HT-29 (cell line): ENCODE measurements at places on chromosomes 3 and 15. TPM values are rescaled to one million over a fixed set of nuclear protein-coding genes. Genes with fewer than 3 reads are reported as not detected.

SLCO2A1 gene
- not detected in 2 replicates for total RNA-seq

TMEM40 gene
- not detected in 2 replicates for total RNA-seq

C3orf85 gene
- total RNA-seq: 0.46 TPM in 1 of 2 replicates, not detected in the other

LRRIQ4 gene
- not detected in 2 replicates for total RNA-seq

GNAT1 gene
- 0.18 TPM in 1 of 2 replicates, not detected in the other for total RNA-seq

EPHB1 gene
- total RNA-seq: not detected in 2 replicates

IQCH gene
- total RNA-seq: 1.9 and 2.6 TPM in 2 replicates

ZNF860 gene
- 3.9 and 7.5 TPM in 2 replicates for total RNA-seq

TBC1D21 gene
- total RNA-seq: not detected in 2 replicates

FAM81A gene
- 12.3 and 17.9 TPM in 2 replicates for total RNA-seq

LDHAL6B gene
- total RNA-seq: not detected in 2 replicates

LRRC28 gene
- 10.9 and 13.4 TPM in 2 replicates for total RNA-seq

DNA sequence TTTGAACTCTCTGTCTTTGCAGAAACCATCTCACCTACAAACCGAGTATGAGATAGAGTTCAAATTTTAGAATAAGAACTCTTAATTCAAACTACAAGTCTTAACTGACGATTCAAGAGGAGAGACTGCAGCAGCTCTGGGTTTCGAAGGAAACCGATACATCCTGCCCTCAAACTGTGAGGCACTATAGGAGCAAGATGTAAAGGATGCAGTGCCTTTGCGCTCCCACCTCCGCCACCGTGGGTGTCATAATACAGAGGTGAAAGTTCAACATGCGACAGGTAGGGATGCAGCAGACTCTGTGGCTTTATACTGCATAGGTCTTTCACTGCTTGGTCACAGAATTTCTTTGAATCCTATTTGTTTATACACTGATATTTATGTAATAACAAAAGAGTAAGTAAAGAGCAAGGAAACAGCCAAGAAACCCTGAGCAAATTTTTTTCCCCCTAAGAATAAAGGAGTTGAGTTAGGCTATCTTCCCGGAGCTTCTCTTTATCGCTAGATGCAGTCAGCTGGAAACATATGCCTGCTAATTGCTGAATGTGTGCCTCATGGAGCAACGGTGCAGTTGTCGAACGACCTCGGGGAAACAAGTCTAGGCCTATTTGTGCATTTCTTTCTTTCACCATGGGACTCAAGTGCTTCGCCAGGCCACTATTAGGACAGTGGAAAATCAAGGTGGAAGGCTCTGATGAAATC lies 1097.6 kb upstream of the CFAP20DC start:
- DNase-seq: no peak

- no peak for DNase-seq
Measured at GRCh38 chr3:11346416-11346815, 74.2 kb downstream of the ATG7 start.

GRCh38 chr15:47516972-47517371 lies 200.3 kb upstream of the SEMA6D start:
- no peak for DNase-seq

DNA sequence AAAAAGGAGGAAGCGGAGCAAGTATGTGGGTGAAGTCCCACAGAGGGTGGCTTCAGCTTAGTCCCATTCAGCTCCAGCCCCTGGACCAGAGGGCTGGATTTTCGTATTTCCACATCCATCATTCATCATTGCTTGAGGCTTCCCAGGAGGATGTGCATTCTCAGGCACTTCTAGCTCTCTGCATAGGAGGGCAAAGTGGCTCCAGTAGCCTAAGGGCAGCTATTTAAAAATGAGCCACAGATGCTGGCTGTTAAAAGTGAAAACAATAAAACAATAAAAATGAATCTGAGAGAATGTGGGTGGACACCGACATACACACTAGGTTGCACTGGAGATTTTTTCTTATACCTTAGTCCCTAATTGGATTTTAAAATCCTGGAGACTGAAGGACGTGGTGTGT lies 629.2 kb upstream of the ZNF385D start:
- DNase-seq: no peak

DNA sequence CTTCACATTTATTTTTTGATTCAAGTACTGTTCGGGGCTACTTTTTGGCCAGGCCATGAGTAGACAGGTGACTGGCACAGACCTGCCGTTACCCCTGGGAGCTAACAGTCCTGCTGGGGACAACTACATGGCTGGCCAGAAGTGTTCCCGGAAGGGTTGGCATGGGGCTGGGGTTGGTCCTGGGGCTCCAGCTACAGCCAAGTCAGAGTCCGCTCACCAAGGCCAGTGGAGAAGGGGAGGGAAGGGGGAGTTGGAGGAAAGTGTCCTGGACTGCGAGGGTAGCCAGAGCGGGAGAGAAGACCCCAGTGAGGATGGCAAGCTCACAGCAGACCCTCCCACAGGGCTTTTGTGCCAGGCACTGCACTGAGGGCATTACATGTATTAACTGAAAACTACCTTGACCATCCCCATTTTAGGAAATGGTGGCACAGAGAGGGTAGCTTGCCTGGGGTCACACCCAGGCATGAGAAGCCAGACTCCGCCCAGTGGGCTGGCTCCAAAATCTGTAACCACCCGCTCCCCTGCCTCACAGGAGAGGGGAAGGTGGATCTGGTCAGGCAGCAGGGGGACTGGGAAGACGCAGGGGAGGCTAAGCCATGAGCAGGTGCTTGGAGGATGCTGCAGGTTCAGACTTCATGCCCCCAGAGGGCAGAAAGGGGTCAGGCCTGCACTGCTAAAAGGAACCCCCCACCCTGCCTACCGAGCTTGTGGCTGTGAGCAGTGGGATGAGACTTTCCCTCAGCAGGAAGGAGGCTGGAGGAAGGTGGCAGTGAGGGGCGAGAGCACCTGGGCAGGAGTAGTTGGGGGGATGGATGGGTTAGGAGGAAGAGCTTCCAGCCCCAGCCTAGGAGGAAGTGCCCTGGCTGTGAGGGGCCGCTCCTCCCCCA lies 38.3 kb upstream of the ESYT3 start:
- no peak for DNase-seq

- no peak for DNase-seq
Measured at GRCh38 chr15:60264566-60264965, 133.2 kb downstream of the ANXA2 start.

- DNase-seq: peak; percentile 35
Measured at GRCh38 chr3:142958707-142959106, 4.8 kb downstream of the PAQR9 start.

GRCh38 chr3:114383875-114384557 lies 90.2 kb downstream of the TIGIT start:
- peak; percentile 89 for DNase-seq

GRCh38 chr3:179967622-179968021 lies 69.1 kb downstream of the PEX5L start:
- DNase-seq: no peak

DNA sequence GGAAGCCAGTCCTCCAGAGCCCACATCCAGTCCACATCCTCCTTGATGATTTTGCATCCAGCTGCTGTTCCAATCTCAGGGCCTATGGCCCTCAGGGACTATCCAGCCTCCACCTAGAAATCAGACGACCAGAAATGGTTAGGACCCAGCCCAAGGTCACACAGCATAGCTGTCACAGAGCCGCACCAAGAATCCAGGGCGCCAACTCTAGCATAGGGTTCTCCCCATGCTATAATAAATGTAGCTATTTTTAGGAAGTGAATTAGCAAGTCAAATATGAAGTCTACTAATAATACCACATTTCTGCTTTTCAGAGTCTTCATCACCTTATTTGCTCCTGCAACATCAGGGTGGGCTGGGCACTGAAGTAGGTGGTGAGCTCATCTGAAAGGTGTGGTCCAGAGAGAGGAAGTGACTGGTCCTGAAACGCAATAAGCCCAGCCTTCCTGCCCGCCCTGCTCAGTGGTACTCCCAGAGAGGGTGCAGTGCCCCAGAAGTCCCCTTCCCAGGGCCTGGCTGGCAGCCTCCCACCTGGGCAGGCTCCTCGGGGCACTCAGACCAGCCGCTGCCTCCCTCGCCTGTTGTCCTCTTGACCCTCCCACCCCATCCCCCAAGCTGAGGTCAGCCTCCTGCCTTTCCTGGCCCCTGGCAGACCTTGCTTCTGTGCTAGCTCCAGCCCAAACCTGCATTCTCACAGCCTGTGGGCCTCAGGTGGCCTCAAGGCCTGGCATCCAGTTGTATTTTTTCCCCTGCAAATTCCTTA lies 17.6 kb upstream of the CYP11A1 start:
- DNase-seq: peak; percentile 18

DNA sequence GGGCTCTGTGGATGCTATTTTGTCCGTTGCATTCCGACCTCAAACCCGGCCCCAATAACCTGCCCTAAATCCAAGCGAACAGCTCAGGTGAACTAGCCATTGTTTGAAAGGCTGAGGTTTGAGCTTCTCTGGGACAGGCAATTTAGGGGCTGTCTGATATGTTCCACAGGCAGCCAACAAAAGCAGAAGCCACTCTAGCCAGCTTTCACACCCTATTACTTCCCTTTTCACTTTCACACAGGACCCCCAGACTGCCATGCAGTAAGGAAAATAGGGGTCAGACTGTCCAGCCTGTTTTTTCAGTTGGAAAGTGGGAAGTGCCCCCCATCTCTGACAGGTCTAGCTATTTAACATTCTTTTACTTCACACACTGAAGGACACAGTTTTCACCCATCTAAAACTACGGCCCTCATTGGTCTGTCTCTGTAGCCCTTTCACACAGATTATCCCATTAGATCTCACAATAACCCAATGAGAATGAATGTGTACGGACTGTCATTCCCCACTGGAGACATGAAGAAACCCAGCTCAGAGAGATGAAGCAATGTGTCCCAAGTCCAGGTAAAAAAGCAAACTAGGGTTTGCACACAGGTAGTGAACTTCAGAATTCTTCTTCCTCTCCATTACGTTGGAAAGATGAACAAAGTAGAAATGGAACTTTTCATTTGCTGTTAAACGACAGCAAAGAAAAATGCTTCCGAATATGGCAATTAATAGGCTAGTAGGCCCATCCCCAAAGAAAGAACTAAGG lies 1.9 kb downstream of the CCDC12 start:
- no peak for DNase-seq

DNA sequence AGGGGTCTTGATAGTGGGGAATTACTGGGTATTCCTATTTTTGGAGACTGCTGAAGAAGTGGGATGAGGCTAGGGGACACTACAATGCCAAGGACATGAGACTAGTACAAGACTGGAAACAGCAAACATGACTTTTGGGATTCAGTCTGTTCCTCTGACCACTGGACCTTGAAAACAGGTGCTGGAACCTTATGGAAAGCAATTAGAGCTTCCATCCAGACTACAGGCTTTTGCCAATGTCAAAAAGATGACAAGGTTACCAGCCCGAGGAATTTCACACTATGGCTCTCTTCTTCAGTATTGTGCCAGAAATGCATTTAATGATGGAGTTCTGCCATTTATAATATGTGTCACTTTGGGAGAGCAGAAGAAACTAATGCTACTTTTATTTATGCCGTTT lies 282.6 kb downstream of the GAP43 start:
- no peak for DNase-seq

GRCh38 chr15:35606450-35606779 lies 60.5 kb upstream of the DPH6 start:
- no peak for DNase-seq

- peak; percentile 39 for DNase-seq
Measured at GRCh38 chr3:11185564-11186317, 31.4 kb downstream of the HRH1 start.

- DNase-seq: no peak
Measured at GRCh38 chr3:185837414-185837813, 12.6 kb upstream of the IGF2BP2 start.

GRCh38 chr15:66841953-66842681 lies 140.1 kb downstream of the SMAD6 start:
- peak; percentile 90 for DNase-seq

- DNase-seq: peak; percentile 38
Measured at GRCh38 chr15:98651036-98651481, 2.7 kb downstream of the IGF1R start.

- no peak for DNase-seq
Measured at GRCh38 chr3:28912120-28912885, 368.6 kb upstream of the RBMS3 start.

DNA sequence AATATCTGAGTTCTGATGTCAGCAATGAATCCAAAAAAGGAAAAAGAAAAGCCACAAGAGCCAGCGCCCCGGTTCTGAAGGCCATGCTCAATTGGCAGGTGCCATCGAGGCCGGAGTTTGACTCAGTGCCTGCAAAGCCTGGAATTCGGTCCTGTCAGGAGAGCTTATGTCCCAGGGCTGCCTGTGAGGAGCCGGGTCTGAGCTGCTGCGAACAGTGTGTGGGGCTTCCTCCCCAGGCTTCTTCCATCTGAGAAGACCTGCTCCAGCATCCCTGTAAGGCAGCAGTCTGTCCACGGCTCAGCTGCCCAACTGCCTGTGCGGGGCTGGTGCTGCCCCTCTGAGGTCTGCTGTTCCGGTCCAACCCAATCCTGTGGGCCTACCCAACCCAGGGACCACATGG lies 46.1 kb downstream of the ROPN1B start:
- DNase-seq: no peak

DNA sequence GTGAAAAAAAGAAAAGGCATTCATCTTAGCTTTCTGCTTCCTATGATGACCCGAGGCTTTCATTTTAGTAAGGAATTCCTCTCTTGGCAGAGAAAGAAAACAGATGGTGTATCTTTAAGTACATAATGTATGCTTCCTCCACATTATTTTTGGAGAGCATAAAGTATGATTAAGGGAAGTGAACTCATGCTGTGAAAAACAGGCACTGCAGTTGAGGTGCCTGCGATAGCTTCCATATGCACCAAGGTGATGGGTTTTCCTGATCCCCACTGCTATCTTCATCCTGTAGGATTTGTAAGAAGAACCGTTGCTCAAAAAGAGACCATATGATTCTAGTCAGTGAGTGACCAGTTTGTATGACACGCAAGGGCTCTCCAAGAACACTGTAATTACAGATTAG lies 411.5 kb upstream of the MCTP2 start:
- DNase-seq: no peak

DNA sequence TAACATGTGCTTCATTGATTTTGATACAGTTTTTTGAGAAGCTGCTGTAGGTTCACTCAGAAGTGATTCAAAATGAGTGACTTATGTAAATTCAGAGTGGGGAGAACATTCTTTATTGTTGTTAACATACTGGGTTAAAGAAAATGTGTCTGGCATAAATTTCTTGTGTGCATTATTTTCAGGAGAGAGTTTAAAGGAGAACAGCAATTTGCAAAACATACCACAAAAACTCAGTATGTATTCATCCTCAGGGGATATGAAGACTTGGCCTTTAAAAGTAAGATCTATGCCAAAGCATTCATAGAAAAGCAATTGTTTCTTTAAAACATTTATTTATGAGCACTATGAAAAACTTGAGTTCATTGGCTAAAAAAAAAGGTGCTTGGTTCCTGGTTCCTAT lies 1089.8 kb downstream of the ROBO2 start:
- DNase-seq: no peak

- DNase-seq: no peak
Measured at GRCh38 chr15:21260966-21261395, 179.3 kb downstream of the POTEB3 start.

DNA sequence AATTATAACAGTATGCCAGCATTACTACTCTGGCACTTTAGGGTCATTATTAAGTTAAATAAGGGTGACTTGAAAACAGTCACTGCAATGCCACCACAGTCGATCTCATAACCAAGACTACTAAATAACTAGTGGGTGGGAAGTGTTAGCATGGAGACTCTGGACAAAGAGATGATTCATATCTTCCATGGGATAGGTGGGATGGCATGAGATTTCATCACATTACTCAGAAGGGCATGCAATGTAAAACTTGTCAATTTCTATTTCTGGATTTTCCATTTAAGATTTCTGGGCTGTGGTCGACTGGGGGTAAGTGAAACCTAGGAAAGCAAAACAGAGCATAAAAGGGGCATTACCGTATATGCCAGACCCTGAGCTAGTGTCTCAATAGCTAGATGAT lies 538.9 kb upstream of the GRM7 start:
- DNase-seq: no peak
